ENCODE measurements at places on chromosomes 6 and 20.

- H3K27ac ChIP-seq = no peak overlapping the region
- peaks cover under 1% of the 10 kb centered on the region for H3K4me1 ChIP-seq
- no peaks in the 10 kb centered on the region for H3K27me3 ChIP-seq
- H3K4me3 ChIP-seq = no peak overlapping the region
- H3K36me3 ChIP-seq = no peaks in the 10 kb centered on the region
Measured at GRCh38 chr6:158410784-158411183, 98.5 kb downstream of the TULP4 start.

GRCh38 chr6:19873031-19873430, 35.9 kb downstream of the ID4 start:
- H3K4me3 ChIP-seq = no peak overlapping the region
- H3K36me3 ChIP-seq = no peaks in the 10 kb centered on the region
- DNase-seq = no peak
- H3K27ac ChIP-seq = no peak overlapping the region
- H3K4me1 ChIP-seq = no peaks in the 10 kb centered on the region

DNA sequence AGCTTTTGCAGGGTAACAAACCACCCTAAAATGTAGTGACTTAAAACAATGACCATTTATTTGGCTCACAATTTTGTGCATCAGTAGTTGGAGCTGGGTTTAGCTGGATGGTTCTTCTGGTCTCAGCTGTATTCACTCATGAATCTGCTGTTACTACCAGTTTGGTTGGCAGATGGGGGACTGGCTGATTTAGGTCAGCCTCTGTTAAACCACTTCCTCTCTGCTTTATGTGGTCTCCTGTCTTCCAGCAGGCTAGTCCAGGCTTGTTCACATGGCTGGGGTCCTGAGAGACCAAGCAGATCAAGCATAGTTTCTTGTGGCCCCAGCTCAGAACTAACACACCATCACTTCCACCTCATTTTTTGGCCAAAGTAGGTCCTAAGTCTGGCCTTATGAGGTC, 67.2 kb upstream of the LAMP5 start:
- H3K4me1 ChIP-seq = no peaks in the 10 kb centered on the region
- no peak for DNase-seq
- no peaks in the 10 kb centered on the region for H3K36me3 ChIP-seq
- H3K27ac ChIP-seq = no peak overlapping the region
- H3K27me3 ChIP-seq = no peaks in the 10 kb centered on the region

DNA sequence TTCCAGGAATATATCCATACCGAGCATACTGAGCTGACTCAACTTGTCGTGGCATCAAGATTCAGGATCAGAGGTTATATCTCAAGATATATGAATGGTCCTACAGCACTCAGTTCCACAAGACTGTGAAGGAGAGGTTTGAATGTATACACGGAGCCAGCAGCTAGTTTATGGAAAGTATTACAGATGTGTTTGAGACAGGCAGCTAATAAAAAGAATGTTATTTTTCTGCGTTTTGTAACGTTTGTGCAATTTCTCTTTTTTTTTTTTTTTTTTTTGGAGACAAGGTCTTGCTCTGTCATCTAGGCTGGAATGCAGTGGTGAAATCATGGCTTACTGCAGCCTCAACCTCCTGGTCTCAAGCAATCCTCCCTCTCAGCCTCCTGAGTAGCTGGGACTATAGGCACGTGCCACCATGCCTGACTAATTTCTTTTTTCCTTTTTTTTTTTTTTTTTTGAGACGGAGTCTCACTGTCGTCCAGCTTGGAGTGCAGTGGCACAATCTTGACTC, 3.4 kb upstream of the FAM110A start:
- DNase-seq = no peak
- 0 out of 2 replicates have a peak, but pooled peaks cover 3% of the 10 kb centered on the region for H3K4me1 ChIP-seq
- H3K27ac ChIP-seq = no peak overlapping the region

DNA sequence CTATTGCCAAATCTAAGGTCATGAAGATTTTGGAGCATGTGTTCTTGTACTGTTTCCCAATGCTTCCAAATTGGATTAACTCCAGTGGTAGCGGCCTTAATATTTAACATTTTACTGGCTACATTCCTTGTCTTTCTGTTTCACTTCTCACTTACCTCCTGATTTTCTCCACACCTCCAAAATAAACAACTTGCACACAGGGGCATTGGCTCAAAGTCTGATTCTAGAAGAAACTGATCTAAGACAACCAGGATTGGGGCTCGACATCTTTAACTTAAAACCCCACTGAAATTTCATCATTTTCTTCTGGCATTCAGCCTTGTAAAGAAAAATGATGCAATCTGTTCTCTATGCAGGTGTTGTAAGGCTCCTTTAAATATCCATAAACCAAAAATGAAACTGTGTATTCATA, 557.9 kb upstream of the ID4 start:
- H3K36me3 ChIP-seq = no peaks in the 10 kb centered on the region
- no peaks in the 10 kb centered on the region for H3K27me3 ChIP-seq
- no peak overlapping the region for H3K4me3 ChIP-seq
- DNase-seq = no peak
- H3K4me1 ChIP-seq = no peaks in the 10 kb centered on the region

Measured in Panc1 (cell line).